ENCODE measurements at places on chromosomes 1 and 21. TPM values are rescaled to one million over a fixed set of nuclear protein-coding genes. Genes with fewer than 3 reads are reported as not detected.
A peak's percentile ranks its signal among the peaks of the same experiment; 100 is the strongest.

Gene FCRLA
- total RNA-seq, result not detected

DNA sequence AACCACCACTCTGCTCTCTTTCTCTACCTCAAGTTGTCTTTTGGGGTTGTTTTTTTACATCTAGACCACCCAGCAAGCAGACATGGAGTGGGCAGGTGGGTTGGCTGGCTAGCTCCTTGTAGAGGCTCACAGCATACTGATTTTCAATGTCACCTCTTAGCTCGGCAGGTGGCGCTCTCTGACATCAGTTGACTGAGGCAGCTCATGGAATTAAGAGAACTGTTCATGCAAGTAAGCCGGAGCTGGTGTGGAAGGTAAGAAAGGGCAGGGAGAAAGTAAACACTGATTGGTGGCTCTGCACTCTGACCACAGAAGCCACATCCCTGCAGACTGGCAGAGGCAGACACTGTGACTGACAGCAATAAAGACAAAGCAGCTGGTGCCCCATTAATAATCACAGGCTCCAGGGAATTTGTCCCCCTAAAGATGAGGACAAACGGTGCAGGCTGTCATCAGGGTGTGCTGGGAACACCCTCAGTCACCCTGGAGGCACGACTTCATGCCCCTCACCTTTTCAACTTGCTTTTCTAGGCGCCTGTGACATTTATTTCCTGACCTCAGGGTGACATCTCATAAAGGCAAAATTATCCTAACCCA, 226.8 kb downstream of the LMX1A start:
- DNase-seq, result peak; percentile 15

Gene AGL
- 13.2 TPM for total RNA-seq

- no peak for DNase-seq
These were observed 658.3 kb downstream of the PTPRC start for GRCh38 chr1:199297174-199297573.

Gene YY1AP1
- total RNA-seq, result 67.9 TPM

- no peak for DNase-seq
These were observed 11.9 kb downstream of the LGALS8 start for GRCh38 chr1:236535662-236536161.

Gene TIAM1
- 110 TPM for total RNA-seq

- DNase-seq, result no peak
These were observed 61.4 kb upstream of the KIRREL1 start for GRCh38 chr1:157932069-157932468.

DNA sequence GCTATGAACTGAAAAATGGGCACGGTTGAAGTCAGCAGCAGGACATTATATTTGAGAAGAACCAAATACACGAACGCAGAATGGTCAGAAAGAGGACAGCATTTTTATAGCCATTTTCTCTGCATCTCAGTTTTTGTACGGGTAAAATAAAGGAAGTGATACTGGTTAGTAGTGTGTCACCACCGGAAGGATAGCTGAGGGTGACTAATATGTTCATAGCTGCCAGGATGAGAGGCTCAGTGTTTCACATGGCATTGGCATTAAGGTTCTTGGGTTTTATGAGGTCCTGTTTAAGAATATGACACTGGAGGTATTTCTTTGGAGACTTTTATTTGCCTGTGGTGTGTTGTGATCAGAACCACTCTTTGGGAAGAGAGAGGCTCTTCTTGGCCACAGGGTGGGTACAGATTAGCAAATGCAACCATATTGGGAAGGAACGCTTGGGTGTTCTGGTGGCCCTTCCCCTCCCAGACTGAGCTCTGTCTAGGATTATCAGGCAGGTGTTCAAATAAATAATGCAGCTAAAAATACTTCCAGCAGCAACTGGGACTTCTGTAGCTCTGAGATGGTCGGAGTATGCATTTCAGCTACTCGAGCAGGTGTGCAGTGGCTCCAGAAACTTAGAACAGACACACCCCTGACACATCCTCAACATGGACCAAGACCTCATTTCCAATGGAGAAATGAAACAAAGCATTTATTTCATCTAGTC, 158.2 kb downstream of the PBX1 start:
- DNase-seq, result no peak

Gene S100A7
- total RNA-seq, result not detected

Gene CLCA4
- not detected for total RNA-seq

Gene ATP1A2
- not detected for total RNA-seq

GRCh38 chr1:4119516-4120220, 219.6 kb upstream of the C1orf174 start:
- no peak for DNase-seq

- no peak for DNase-seq
These were observed 38.0 kb downstream of the TRIM67 start for GRCh38 chr1:231199868-231200267.

GRCh38 chr1:91889717-91890459, 3.9 kb upstream of the TGFBR3 start:
- DNase-seq, result no peak

DNA sequence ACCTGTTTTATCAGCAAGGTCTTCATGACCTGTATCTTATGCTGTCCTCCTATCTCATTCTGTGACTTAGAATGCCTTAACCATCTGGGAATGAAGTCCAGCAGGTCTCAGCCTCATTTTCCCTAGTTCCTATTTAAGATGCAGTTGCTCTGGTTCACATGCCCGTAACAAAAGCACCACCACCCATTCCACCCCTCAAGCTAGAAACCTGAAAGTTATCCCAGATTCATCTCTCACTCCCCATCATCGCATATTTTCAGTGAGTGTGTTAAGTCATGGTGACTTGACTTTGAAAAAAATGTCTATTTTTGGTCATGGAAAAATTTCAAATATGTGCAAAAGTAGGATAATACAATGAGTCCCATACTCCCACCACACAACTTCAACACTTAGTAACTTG, 11.7 kb downstream of the HMGN2 start:
- DNase-seq, result no peak

DNA sequence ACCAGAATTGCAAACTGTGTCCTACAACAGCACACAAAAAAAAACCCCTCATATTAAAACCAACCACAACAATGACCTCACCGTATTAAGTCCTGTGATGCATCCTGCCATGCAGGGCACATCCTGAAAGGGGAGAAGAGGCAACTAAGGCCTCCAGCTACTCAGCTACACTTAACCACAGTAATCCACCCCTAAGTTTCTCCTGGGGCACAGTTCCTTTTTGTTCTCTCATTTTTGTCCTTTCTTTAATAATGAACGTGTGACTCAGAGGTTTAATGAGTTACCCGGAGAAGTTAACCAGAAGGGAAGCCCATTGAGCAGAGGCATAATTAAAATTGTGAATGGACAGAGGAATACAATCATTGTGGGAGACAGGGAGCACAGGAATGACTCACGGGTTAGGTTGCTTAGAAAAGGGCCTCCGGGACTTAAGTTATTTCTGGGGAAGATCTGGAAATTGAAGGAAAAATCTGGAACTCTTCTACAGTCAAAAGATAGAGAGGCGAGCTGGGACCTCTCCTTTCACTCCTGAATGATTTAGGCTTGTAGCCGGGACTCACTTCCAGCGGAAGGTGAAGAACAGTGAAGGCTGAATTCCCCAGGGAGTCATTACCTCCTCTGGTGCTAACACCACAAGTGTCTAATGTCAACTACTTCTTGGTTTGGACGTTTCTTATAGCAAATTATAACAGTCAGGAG, 36.9 kb upstream of the HIVEP3 start:
- no peak for DNase-seq

DNA sequence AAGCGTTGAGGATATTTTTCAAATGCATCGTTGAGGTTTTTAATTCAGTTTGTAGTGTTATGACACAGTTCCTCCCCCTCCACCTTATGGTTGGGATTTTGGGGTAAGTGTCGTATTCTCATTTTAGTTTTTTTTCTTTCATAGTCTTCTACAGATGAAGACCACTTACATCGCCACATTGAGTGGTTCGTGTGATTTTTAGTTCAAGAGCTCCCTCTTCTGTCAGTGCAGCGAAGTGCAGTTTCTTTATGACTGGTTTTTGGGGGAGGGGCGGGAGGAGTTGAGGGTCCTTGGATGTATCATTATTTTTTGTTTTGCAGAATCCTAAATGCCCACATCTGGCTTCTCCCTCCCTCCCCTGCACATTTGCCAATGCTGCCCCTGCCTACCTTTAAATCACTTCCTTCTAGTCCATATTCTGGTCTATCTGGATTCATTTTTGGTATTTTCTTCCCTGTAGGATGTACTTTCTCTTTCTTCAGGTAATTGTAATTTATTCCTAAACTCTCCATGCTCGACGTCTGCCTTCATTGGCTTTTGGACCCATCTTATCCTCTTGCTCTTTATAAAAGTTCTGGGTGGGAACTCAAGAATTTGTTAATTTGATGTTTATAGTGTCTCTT, 433.1 kb downstream of the CAMTA1 start:
- no peak for DNase-seq

Gene RGS13
- not detected for total RNA-seq

GRCh38 chr1:158020886-158021620, 27.6 kb downstream of the KIRREL1 start:
- no peak for DNase-seq

Gene SLC25A24
- 28.0 TPM for total RNA-seq

- DNase-seq, result no peak
These were observed 103.3 kb upstream of the KCNK2 start for GRCh38 chr1:214979191-214979590.

DNA sequence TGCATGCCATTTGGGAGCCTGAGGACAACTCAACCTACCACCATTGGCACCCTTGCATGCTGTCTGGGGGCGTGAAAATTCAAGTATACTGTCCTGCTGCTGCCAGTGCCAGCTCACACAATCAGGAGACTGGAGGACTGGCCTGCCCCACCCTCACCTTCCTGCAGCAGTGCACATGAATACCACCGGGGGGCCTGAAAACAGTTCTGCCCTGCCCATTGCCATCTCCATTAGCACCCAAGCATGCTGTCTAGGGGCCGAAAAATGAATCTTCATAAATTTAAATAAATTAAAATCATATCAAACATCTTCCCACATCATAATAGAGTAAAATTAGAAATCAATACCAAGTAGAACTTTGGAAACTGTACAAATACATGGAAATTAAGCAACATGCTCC, 322.1 kb upstream of the TMPRSS15 start:
- DNase-seq, result no peak

GRCh38 chr1:143717434-143717833, 254.4 kb downstream of the FAM72C start:
- no peak for DNase-seq

DNA sequence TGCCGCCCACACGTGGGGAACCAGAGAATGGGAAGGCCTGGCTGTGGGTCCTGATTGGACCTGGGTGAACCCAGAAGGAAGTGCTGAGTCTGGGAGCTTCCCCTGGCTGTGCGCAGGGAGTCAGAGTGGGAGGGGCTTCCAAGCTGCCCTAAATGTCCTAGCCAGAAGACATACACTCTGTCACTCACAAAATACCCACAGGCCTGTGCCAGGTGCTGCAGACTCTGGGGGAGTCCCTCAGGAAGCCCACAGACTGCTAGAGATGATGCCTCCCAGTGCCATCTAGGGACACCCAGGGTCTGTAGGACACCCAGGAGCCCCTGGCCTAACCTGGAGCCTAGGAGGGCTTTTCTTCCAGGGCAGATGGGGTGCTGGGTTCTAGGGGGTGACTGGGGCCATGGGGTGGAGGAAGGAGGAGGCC, 33.7 kb upstream of the LRP8 start:
- DNase-seq, result no peak

Gene LRRC71
- not detected for total RNA-seq

- DNase-seq, result peak; percentile 74
These were observed 699 bp downstream of the MAP3K6 start for GRCh38 chr1:27366113-27366410.

- no peak for DNase-seq
These were observed 430.6 kb downstream of the KIF26B start for GRCh38 chr1:245585252-245585959.

- DNase-seq, result no peak
These were observed 30.9 kb upstream of the SLC35D1 start for GRCh38 chr1:67084765-67085318.

Gene TMIGD3
- total RNA-seq, result 0.30 TPM

GRCh38 chr1:42260376-42261070, 74.5 kb downstream of the FOXJ3 start:
- DNase-seq, result no peak

DNA sequence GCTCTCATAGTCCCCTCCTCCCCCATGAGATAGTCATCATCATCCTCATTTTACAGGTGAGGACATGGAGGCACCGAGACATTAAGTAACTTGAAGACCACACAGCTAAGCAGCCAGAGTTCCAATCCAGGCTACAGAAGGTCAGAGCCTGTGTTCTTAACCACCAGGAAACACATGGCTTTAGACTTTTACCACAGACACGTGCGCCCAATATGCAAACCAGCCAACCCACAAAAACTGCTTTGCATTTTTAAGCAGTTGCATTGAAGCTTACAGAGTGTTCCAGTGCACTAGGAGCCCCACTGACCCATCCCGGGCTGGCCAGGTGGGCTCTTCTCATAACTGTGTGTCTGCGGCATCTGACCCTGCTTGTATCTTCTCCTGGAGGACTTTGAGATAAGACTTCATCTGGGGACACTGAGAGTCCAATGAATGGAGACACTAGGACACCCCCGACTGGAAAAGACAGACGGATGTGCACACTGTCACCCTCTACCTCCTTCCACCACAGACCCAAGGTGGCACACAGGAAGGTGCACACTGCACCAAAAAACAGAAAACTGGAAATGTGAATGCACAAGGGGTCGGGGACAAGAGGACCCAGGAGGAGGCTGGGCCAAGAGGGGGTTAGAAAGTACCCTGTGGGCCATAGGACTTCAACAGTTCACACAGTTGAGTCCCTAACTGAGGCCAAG, 56.4 kb downstream of the ETS2 start:
- no peak for DNase-seq
